Anterior cingulate cortex (tissue), 58 donors: ENCODE measurements at places on chromosomes 1 and 21.

DNA sequence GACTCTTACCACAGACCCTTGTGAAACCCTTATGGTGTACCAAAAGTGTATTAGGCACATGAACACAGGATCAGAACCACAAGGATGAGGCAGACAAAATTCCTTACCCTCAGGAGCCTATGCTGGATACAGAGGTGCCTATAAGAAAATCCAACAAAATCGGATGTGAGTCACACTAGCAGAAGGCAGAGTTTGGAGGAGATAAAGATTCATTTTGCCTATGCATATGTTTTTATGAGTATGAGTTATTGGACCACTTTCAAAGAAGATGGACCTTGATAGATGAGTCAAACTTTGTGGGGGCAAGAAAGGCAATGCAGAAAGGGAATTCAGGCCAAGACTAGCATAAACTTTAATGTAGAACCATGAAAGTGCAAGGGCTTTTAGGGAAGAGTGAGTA lies 17.0 kb downstream of the CAMK1G start:
- no peak for DNase-seq

- no peak for DNase-seq
Observed at GRCh38 chr1:104765085-104765484, 1015.4 kb downstream of the AMY1C start.

GRCh38 chr1:173960625-173961024 lies 43.5 kb upstream of the SERPINC1 start:
- DNase-seq = no peak

GRCh38 chr1:18592368-18592767 lies 38.3 kb upstream of the PAX7 start:
- DNase-seq = no peak

DNA sequence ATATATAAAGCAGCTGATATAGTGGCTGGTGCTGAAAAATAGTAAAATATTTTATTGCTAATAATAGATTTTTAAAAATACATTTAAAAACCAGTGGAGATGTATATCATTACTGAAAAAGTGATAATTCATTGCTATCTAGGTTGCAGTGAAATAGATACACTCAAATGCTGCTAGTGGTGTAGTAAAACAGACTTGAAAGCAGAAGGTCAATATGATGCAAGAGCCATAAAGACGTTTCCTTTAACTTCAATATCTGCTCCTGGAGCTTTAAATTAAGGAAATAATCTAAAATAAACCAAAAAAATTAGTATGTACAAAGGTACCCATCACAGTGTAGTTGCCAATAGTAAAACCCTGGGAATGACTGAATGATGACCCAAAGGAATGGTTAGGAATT lies 26.2 kb downstream of the RHEX start:
- DNase-seq = no peak

DNA sequence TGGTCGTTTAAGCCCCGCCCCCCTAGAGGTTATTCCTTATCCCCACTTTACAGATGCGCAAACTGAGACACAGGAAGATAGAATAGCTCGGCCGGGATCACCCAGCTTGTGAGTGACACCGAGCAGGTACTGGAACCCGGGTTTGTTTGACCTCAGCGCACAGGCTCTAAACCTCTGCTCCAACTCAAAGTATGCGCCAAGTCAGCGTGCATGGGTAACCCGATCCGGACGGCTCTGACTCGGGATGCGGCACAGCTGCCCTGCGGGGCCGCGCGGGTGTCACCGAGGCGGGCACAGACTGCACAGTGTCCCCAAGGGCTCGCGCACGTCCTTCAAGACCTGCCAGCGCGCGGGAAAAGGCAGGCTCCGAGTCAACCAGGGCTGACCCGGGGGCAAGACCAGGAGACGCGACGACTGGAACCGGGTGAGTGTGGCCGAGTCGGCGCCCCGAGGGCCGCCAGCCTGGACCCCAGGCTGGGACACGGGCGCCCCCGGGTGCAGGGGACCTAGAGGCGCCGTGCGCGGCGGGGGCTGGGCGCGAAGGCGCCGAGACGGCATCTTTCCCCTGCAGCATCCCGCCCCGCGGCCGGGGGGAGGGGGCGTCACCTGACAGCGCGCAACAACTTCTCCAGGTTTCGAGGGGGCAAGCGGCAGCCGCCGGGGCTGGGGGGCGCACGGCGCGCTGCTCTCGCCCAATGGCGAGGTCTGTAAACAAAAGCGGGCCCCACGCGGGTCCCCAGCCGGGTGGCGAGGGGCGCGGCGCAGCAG lies 101.9 kb upstream of the SOD1 start:
- no peak for DNase-seq

DNA sequence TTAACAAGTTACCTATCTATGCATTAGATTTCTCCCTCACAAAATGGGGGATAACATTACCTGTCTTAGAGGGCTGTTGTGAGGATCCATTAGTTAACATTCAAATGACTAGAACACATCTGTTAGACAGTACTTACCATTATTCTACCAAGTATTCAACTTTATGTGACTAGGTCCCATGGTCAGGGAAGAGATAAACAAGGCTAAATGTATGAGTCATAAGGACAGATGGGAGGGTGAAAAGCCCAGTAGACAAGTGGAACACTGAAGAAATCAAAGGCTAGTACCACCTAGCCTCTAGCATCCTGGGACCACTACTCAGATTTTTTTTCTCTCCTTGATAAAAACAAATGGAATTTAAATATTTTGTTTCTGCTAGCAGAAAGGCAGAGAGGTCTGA lies 9.0 kb upstream of the VHLL start:
- DNase-seq = no peak

- DNase-seq = no peak
Observed at GRCh38 chr1:94329276-94329675, 88.9 kb upstream of the ABCD3 start.

- no peak for DNase-seq
Observed at GRCh38 chr1:90821788-90822359, 104.8 kb upstream of the BARHL2 start.

- DNase-seq = no peak
Observed at GRCh38 chr1:217052626-217053025, 329.4 kb upstream of the ESRRG start.

- no peak for DNase-seq
Observed at GRCh38 chr1:211474451-211474850, 17.5 kb downstream of the RD3 start.

GRCh38 chr21:42649122-42650032 lies 4.0 kb upstream of the PDE9A start:
- no peak for DNase-seq

- DNase-seq = no peak
Observed at GRCh38 chr1:204141131-204141530, 10.7 kb downstream of the ETNK2 start.

DNA sequence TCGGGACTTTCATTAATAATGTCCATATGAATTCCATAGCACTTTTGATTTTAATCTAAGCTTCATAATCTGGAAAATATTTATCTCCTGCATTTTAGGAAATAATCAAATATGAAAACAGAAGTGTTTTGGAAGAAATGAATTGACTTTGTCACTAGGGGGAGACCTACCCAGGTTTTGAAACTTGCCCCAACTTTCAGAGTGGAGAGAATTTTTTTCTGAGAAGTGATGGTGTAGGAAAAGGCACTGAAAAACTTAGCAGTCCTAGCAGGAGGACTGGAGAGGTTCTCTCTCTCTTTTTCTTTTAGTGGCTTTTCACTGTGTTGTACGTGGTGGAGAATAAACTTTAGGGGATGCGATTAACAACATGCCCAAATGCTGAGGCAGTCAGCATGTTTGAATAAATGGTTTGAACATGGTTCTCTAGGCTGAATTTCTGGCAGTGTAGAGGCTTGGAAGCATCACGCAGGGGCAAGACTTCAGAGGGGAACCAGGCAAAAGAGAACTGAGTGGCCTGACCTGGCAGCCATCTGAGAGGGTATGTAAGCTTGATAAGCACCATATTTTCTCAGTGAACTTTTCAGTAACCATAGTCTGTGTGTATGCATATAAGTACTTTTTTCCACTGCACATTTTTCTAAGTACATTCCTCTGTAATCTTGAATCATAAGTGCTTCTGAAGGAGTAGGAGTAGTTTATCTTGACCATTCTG lies 68.3 kb upstream of the NEK7 start:
- DNase-seq = no peak

DNA sequence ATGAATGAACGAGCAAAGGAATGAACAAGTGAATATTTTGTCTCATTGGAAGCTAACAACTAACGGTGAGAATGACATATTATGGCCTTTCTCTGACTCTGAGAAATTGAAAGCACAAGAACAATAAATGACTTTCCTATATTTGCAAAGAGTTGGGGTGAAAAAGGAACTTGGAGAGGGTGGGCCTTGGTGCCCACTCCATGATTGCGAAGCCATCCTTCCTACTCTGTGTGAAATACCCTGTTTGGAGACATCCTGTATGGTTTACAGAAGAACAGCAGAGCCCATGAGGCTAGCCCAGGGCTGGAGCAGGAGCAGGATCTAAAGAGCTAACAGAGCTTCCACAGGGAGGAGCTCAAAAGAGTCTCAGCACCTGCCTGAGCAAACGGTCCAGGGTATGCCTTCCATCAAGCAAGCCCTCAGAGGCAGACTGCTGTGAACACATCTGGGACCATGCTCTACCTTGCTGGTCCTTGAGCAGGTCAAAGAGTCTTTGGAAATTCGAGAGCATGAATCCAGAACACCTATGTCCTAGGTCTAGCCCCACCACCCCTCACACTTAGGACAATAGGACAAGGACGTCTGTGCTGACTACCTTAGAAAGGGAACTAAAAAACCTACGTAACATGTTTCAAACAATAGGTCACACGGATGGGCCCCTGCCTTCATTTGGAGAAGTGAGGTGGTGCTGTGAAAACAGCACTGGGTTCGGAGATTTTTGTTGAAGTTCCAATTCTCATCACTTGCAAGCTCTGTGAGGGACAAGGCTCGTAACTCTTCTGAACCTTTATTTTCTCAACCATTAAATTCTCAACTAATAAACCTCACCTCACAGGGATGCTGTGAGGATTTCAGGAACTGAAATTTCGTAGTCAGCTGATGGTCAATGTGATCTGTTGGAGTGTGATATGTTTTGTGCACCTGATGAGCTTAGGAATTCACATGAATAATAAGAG lies 377.4 kb downstream of the RRAGC start:
- no peak for DNase-seq

- DNase-seq = no peak
Observed at GRCh38 chr1:245235156-245235555, 80.4 kb downstream of the KIF26B start.

DNA sequence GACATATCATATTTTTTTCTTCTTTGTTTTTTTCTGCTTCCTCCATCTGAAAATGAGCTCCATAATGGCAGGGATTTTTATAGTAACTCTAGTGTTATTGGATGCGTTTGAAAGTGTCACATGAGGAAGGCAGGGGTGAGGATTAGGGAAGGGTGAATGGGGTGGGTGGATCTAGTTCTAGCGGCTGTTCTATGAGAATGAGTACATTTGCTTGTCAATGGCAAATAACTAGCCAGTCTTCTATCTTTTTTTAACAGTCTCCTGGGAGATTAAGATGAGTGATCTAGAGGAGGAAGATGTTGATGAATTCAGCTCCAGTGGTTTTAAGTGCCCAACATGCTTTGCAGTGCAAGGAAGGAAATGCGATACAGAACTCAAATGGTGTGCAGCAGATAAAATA lies 5.8 kb downstream of the OR14I1 start:
- DNase-seq = no peak

GRCh38 chr1:117964290-117965038 lies 34.9 kb downstream of the WDR3 start:
- no peak for DNase-seq

GRCh38 chr1:160419150-160419837 lies 18.9 kb downstream of the VANGL2 start:
- no peak for DNase-seq

GRCh38 chr1:43229826-43230780 lies 39.7 kb upstream of the TMEM125 start:
- DNase-seq = no peak

GRCh38 chr1:20282533-20282932 lies 8.1 kb upstream of the VWA5B1 start:
- no peak for DNase-seq

GRCh38 chr1:41381692-41382479 lies 20.7 kb downstream of the FOXO6 start:
- no peak for DNase-seq

DNA sequence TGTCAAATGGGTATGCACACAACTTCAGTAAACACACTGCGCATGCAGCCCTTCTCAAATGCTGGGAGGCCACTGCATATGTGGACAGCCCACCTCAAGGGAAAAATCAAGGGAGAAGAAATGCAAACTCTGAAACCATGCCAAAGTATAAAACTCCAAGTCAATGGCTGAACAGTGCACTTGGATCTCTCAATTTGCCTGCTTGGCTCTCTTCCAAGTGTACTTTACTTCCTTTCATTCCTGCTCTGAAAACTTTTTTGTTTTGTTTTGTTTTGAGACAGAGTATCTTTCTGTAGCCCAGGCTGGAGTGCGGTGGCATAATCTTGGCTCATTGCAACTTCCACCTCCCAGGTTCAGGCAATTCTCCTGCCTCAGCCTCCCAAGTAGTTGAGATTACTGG lies 18.8 kb upstream of the COP1 start:
- DNase-seq = no peak

GRCh38 chr1:3170561-3171453 lies 101.8 kb downstream of the PRDM16 start:
- DNase-seq = peak; percentile 80

DNA sequence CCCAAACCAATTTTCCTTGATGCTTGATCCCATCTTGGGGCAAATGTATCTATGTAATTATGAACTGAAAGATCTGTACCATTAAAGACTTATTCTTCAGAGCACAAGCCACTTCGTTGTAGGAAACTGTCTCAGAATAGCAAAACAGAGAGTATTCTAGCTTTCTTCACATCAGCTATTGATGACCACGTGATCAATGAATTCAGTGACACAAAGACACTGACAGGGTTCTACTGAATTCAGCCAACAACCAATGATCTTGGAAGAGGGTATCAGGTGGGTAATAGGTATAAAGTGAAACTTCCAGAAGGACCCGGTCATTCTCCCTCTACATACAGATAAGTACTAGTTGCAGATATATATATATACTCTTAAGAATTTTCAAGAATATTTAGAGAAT lies 33.8 kb upstream of the SERTAD4 start:
- no peak for DNase-seq

- no peak for DNase-seq
Observed at GRCh38 chr1:179876300-179876715, 1.3 kb downstream of the TOR1AIP2 start.

- DNase-seq = no peak
Observed at GRCh38 chr1:197903196-197903514, 725 bp downstream of the C1orf53 start.

- DNase-seq = no peak
Observed at GRCh38 chr1:108780937-108781574, 34.6 kb downstream of the STXBP3 start.
